ENCODE measurements at places on chromosomes 3 and 15. TPM values are rescaled to one million over a fixed set of nuclear protein-coding genes. Genes with fewer than 3 reads are reported as not detected.

GRCh38 chr3:158738653-158739052 lies 6.4 kb upstream of the RARRES1 start:
- no peak overlapping the region for H3K4me3 ChIP-seq
- peaks cover 22% of the 10 kb centered on the region for H3K36me3 ChIP-seq

Gene SRGAP3
- 41.7 TPM for total RNA-seq

DNA sequence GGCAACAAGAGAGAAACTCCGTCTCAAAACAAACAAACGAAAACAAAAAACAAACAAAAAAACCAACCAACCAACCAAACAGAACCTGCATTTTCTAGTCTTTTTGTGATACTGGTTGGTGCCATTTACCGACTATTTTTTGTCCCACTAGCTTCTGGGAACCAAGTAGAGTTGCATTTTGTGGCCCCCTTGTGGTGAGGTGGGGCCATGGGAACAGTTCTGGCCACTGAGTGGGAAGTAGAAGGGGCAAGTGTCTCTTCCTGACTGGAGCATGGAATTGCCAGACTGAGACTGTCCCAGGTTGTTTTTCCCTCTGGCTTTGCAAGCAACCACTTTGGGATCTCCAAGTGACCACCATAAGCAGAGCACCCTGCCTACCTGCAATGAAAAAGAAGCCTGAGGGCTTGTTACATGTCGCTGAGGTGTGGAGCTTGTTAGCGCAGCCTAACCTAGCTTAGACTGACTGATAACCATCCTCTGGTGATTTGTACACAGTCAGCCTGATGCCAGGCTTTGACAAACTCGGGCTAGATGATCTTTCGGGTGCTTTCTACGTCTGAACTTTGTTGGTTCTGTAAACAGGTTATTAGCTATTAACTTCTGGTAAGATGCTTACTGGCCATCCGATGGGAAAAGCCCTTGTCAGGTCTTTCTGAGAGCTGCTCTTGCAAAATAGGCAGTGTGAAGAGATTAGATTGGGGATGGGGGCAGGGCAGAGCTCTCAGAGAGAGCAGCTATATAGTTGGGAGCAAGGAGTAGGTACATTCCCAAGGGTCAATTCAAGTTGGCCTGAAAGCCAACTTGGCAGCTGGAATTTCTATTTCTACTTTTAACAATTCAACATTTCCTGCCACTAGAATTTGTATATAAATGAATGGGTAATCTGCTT lies 172.2 kb downstream of the SSR3 start:
- peaks cover 4% of the 10 kb centered on the region for H3K4me1 ChIP-seq
- H3K27me3 ChIP-seq, result peaks cover 9% of the 10 kb centered on the region
- no peaks in the 10 kb centered on the region for H3K36me3 ChIP-seq
- H3K27ac ChIP-seq, result no peak overlapping the region
- DNase-seq, result no peak

Gene PP2D1
- total RNA-seq, result not detected

DNA sequence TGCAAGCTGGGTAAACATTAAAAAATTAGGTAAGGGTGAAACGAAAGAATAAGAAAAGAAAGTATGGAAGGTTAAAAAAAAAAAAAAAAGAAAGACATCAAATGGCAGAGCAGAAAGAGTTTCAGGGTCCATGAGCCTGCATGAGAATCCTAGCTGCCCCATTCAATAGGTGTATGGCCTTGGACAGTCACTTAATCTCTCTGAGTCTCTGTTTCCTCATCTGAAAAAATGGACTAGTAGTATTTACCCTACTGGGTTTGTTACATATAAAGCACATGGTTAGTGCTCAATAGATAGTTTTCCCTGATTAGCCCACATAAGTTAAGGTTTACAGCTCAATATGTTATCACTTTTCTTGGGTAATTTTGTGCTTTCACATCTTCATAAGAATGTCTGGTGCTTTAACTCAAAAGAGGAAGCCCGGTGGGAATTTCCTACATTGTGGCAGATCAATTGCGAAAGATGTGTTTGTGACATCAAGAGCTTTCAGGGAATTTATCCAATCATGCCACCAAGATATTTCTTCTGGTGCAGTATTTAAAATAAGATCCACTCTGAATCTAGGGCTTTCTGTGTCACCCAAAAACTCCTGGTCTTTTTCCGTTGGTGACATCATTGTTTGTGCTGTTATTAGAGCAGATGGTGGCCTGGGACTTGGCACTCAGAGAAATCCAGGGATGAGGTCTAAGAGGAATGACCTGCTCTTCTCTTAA lies 57.2 kb upstream of the UBE2E1 start:
- no peaks in the 10 kb centered on the region for H3K36me3 ChIP-seq
- H3K4me3 ChIP-seq, result no peak overlapping the region
- H3K27me3 ChIP-seq, result peaks cover 18% of the 10 kb centered on the region
- H3K4me1 ChIP-seq, result peaks cover 42% of the 10 kb centered on the region
- no peak overlapping the region for H3K27ac ChIP-seq
- no peak for DNase-seq

Gene SLC22A14
- total RNA-seq, result 0.29 TPM

Gene CX3CR1
- total RNA-seq, result 0.21 TPM

GRCh38 chr3:101936419-101937356 lies 87.4 kb downstream of the NFKBIZ start:
- H3K4me3 ChIP-seq, result no peak overlapping the region
- H3K27ac ChIP-seq, result peak overlapping the region; percentile 30
- H3K36me3 ChIP-seq, result no peaks in the 10 kb centered on the region
- no peaks in the 10 kb centered on the region for H3K27me3 ChIP-seq
- H3K4me1 ChIP-seq, result peaks cover 10% of the 10 kb centered on the region

DNA sequence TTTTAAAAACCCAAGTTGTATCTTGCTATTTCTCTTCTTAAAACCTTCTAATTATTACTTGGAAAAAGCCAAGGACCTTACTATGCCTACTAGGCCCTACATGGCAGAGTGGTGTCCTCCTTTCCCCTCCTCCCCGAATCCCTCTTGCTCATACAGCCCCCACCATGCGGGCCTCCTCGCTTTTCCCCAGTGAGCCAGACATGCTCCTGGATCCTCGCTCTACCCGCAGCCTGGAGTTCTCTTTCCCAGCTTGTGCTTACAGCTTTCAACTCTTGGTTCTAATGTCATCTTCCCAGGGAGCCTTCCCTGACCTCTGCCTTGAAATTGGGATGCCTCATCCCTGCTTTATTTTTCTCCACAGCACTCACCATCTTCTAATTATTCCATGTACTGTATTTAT lies 111.8 kb upstream of the TLE3 start:
- H3K27me3 ChIP-seq, result peaks cover 25% of the 10 kb centered on the region
- no peaks in the 10 kb centered on the region for H3K36me3 ChIP-seq
- H3K4me1 ChIP-seq, result peaks cover 7% of the 10 kb centered on the region

DNA sequence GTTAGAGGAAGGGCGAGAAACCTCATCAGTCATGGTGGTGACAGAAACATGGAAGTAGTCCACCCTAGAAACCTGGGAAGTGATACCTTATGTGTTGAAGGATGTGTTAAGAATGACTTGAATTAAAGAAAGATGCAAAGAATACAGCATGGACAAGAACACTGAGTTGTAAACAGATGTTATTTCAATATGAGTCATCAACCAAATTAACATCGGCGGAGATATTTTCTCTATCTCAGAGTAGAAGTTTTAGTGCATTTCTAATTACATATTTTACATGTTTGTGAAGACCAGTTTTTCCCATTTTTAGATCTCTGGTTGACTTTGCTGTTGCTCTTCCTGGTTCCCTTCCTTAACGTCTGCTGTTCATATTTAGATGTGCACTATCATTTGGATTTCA lies 268.8 kb upstream of the TBL1XR1 start:
- no peaks in the 10 kb centered on the region for H3K36me3 ChIP-seq
- H3K4me1 ChIP-seq, result peaks cover 13% of the 10 kb centered on the region
- H3K4me3 ChIP-seq, result no peak overlapping the region
- H3K27me3 ChIP-seq, result peaks cover 2% of the 10 kb centered on the region
- no peak for DNase-seq

DNA sequence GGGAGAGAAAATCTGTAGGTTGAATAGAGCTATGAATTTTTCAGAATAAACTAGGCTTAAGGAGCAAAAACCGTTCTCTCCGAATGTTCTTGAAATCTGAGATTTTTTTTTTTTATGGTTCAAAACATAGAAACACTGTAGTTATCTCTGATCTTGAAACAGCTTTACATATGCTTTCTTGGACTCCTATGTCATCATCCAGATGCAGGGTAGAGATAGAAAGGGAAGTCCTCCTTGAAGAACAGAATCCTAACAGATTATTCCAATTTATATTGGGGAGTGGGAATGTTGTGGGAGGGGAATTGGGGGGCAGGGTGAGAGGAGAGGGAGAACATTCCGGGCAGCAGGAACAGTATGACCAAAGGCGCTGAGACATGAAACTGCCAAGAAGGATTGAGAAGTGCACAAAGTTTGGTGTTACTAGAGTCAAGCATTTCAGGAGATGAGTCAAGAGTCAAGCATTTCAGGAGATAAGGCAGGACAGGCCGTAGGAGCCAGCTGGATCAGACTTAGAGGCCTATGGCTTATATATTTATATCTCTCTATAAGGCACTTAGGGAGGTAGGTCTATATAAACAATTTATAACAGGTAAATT lies 21.9 kb upstream of the ST3GAL6 start:
- H3K4me3 ChIP-seq, result no peak overlapping the region
- H3K36me3 ChIP-seq, result peaks cover 22% of the 10 kb centered on the region
- peaks cover 4% of the 10 kb centered on the region for H3K4me1 ChIP-seq
- H3K27ac ChIP-seq, result no peak overlapping the region
- DNase-seq, result no peak

- no peak overlapping the region for H3K27ac ChIP-seq
- peaks cover 18% of the 10 kb centered on the region for H3K27me3 ChIP-seq
- no peaks in the 10 kb centered on the region for H3K4me1 ChIP-seq
- H3K4me3 ChIP-seq, result no peak overlapping the region
- H3K36me3 ChIP-seq, result no peaks in the 10 kb centered on the region
Observed at GRCh38 chr3:59189526-59189925, 139.7 kb upstream of the CFAP20DC start.

DNA sequence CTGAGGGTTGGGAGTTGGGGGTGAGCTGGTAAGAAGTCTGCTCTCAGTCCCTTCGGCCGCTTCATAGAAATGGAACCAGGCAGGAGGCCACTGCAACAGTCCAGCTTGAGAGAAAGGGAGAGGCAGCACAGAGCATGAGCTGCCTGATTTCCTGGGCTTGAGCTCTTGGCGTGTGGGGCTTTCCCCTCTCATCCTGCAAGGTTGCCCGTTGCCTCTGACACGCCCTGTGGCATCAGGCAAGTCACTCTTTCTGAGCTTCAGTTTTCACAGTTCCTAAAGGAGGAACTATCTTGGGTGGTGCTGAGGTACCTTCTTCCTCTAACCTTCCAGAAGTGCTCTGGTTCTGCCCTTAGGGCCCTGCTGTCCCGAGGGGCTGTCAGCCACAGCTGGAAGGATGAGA lies 4.9 kb downstream of the MESP2 start:
- peaks cover 2% of the 10 kb centered on the region for H3K27me3 ChIP-seq
- no peak overlapping the region for H3K4me3 ChIP-seq
- no peak for DNase-seq
- H3K27ac ChIP-seq, result peak overlapping the region; percentile 11

DNA sequence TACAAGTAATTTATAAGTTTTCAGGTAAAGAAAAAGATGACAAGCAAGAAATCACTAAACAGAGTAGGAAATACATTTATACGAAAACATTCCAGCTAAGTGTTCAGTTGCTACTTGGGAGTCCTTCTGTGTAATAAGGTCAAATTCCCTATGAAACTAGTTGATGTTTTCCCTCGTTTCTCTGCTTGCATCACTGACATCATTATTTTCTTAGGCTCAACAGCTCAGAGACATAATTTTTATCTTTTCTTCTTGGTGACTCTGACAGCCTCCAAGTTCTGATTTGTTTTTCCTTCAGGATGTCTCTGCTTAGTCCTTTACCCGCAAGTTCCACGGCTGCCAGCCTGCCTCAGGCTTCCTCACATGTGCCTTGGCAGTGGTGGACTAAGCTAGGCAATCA lies 173.6 kb downstream of the P3H2 start:
- no peak overlapping the region for H3K4me3 ChIP-seq
- H3K27me3 ChIP-seq, result peaks cover 3% of the 10 kb centered on the region
- H3K36me3 ChIP-seq, result no peaks in the 10 kb centered on the region
- DNase-seq, result no peak
- peaks cover 10% of the 10 kb centered on the region for H3K4me1 ChIP-seq

Gene LINS1
- total RNA-seq, result 16.2 TPM

Gene KCNMB2
- total RNA-seq, result 1.1 TPM

DNA sequence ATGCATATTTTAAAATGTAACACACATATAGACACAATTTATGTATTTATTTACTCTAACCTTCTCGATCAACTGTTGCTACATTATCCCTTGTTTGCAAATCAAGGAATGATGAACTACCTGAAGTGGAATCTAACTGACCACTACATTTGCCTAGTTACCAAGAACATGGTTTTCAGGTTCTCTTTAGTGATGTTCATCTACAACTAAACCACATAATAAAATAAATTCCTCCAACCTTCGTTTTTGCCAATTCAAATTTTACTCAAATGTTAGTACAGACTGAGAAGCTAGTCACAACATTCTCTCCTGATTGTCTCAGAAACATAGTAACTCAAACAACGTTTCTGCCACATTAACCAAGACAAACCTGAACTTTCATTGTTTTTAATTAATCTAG lies 521.9 kb downstream of the FOXP1 start:
- peaks cover 50% of the 10 kb centered on the region for H3K4me1 ChIP-seq
- no peaks in the 10 kb centered on the region for H3K27me3 ChIP-seq
- H3K27ac ChIP-seq, result peak overlapping the region; percentile 76

- DNase-seq, result no peak
- H3K4me3 ChIP-seq, result no peak overlapping the region
- H3K4me1 ChIP-seq, result no peaks in the 10 kb centered on the region
- no peaks in the 10 kb centered on the region for H3K36me3 ChIP-seq
Observed at GRCh38 chr3:112966633-112967032, 8.3 kb downstream of the CD200R1 start.

Gene GHSR
- not detected for total RNA-seq

- H3K4me1 ChIP-seq, result peaks cover 24% of the 10 kb centered on the region
- no peak for DNase-seq
- peaks cover 9% of the 10 kb centered on the region for H3K27me3 ChIP-seq
- no peaks in the 10 kb centered on the region for H3K36me3 ChIP-seq
Observed at GRCh38 chr15:70762469-70763119, 764 bp downstream of the UACA start.

Gene CELF6
- total RNA-seq, result 0.45 TPM

DNA sequence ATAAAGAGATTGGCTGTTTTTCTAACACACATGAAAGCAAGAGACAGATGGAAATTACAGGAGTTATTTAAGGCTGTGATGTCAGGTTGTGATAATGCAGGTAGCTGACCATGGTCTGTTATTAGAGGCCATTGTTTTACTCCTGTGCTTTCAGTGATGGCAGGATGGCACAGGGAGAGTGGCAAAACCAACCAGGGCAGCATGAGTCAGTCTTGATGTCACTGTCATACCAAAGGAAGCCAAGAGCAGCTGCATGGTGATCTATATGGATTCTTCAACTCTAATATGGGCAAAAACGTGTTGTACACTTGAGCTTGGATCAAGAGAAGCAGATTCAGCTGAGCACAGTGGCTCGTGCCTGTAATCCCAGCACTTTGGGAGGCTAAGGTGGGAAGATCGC lies 91.8 kb upstream of the LMOD3 start:
- H3K4me3 ChIP-seq, result no peak overlapping the region
- DNase-seq, result no peak
- H3K4me1 ChIP-seq, result peaks cover 23% of the 10 kb centered on the region
- no peak overlapping the region for H3K27ac ChIP-seq
- no peaks in the 10 kb centered on the region for H3K27me3 ChIP-seq

- no peaks in the 10 kb centered on the region for H3K27me3 ChIP-seq
- no peak overlapping the region for H3K27ac ChIP-seq
Observed at GRCh38 chr3:9778143-9779074, 8.7 kb upstream of the CAMK1 start.

Gene CHST13
- total RNA-seq, result 0.31 TPM

Measured in type B pancreatic cell (in vitro differentiated cells).